ENCODE measurements at places on chromosomes 5 and 9.

GRCh38 chr5:169268019-169268418, 32.9 kb downstream of the SLIT3 start:
- no peak for DNase-seq

DNA sequence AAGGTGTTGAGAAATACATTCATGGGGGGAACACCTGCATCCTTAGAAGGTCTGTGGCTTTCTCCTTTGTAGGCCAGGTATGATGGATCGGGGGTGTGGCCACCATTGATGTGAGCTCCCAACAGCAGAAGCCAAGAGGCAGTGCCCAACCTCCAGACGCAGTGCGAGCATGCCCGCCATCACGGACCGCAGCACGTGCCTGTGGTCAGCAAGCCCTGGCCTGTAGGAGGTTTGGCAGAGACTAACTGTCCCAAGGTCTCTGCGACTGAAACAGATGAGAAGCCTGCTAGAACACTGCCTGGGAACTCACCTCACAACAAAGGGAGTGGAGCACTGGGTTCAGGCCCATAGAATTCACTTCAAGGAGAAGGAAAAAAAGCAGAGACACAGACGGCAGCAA, 31.9 kb upstream of the ZNF354A start:
- DNase-seq, result no peak

GRCh38 chr9:96655198-96655851, at the start of gene PRXL2C:
PRXL2C (minus strand) TSS chr9:96655317; CDS start chr9:96655281, 36 bp downstream.
- DNase-seq, result peak; percentile 80

GRCh38 chr5:38404667-38405276, 146.4 kb downstream of the EGFLAM start:
- no peak for DNase-seq

DNA sequence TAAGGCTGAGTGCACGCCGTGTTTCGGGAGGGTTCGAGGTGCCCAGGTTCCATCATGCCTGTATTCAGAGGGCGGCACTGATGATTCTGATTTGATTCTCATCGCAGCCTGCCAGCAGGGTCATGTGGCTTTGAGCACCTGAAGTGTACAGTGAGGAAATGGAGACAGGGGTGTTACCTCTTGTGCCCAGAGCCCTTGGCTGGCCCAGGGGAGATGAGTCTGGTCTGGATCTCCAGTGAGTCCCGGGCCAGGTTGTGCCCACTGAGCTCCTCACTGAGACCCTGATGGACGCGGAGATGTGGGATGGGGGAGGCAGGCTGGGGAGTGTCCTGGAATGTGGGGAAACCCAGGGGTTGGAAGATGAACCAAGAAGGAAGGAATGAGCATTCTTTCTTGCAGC, 54.7 kb downstream of the GADD45G start:
- no peak for DNase-seq

DNA sequence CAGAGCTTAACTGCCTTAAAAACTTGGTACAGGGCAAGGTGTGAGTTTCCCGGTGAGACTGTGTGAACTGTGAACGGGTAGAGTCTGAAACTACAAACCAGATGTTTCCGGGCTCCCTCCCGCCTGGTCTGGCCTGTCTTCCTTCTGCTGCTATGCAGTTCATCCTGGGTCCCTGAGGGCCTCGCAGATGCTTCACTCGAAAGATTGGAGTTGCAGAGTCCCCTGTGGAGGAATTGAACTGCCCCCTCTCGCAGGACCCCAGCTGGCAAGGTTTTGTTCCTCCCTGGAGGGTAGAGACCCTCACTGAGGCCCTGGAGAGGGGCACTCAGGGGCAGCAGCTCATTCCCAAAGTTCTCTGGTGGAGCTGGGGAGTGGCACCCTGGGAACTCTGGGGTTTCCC, 533 bp downstream of the DCANP1 start:
- DNase-seq, result no peak

DNA sequence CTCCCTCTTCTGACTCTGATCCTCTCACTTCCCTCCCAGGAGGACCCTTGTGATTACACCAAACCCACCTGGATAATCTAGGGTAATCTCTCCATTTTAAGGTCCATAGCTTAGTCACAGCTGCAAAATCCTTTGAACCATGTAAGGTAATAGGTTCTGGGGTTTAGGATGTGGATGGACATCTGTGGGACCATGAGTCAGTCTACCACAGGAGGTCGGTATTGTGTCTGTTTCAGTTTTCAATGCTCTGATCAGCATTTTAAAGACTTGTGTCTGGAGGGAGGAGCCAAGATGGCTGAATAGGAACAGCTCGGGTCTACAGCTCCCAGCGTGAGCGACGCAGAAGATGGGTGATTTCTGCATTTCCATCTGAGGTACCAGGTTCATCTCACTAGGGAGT, 112.6 kb downstream of the CAVIN4 start:
- DNase-seq, result no peak

- DNase-seq, result no peak
Measured at GRCh38 chr5:173016598-173017046, 33.1 kb downstream of the ATP6V0E1 start.

- DNase-seq, result no peak
Measured at GRCh38 chr9:113289091-113289490, 13.6 kb downstream of the PRPF4 start.

- no peak for DNase-seq
Measured at GRCh38 chr5:170155771-170156170, 50.1 kb downstream of the FOXI1 start.

GRCh38 chr5:37207802-37208201, 41.4 kb downstream of the CPLANE1 start:
- no peak for DNase-seq

- no peak for DNase-seq
Measured at GRCh38 chr9:111298111-111298510, 31.9 kb downstream of the OR2K2 start.

DNA sequence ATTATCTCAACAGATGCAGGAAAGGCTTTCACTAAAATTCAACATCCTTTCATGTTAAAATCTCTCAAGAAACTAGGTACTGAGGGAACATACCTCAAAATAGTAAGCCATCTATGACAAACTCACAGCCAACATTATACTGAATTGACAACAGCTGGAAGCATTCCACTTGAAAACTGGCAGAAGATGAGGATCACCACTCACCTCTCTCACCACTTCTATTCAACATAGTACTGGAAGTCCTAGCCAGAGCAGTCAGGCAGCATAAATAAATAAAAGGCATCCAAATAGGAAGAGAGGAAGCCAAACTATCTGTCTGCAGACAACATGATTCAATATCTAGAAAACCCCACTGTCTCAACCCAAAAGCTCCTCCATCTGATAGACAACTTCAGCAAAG, 203.6 kb upstream of the GRAMD2B start:
- no peak for DNase-seq

- no peak for DNase-seq
Measured at GRCh38 chr9:137192859-137193258, 4.4 kb downstream of the SSNA1 start.

DNA sequence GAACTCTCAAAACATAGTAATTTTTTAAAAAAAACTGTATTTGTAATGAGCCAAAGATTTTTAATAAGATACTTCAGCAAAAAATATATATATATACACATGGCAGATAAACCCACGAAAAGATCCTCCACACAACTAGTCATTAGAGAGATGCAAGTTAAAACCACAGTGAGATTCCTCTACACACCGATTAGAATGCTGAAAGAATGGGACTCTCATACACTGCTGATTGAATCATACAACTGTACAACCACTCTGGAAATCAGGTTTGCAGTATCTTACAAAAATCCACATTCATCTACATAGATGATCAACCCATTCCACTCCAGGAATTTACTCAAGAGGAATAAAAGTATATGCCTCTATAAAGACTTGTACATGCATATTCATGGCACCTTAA, 43.7 kb downstream of the RASEF start:
- DNase-seq, result no peak

DNA sequence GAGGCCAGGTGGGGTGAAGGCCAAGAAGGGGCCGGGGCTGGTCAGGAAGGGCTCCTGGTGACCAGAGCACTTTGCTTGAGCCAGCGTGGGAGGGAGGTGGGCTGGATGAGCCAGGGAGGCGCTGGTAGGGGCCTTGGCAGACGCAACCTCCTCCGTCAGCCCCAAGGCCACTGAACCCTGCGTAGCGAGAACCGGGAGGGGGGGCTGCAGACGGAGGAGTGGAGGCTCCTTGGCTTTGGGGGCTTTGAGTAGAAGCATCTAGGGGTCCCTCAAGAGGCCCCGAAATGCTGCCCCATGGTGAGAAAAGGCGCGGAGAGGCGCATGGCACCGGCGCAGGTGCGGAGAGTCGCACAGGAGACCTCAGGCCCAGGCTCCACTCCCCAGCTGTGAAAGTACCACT, 1888.0 kb upstream of the CDH9 start:
- DNase-seq, result no peak

GRCh38 chr5:102891175-102891574, 136.1 kb downstream of the PAM start:
- DNase-seq, result no peak

DNA sequence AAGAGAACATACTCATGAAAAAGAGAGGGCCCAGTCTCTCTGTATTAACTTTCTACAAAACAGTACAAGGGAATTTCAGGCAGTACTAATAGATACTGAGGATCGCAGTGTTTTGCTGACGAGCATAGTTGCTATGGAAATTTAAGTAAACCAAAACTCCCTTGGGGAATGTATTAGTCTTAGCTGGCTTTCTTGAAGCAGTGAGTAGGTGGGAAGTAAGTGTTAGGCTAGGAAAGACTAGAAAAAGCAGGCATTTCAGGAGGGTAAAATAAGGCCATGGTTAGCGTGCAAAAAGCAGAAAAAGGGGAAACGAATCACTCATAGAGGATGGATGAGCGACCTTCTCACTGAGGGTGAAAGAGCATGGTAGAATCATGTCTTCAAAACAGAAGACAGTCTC, 84.3 kb upstream of the ACTBL2 start:
- no peak for DNase-seq

GRCh38 chr5:59423021-59423420, 470.5 kb downstream of the PDE4D start:
- DNase-seq, result no peak

GRCh38 chr5:135356522-135357318, 42.3 kb downstream of the MACROH2A1 start:
- DNase-seq, result no peak

DNA sequence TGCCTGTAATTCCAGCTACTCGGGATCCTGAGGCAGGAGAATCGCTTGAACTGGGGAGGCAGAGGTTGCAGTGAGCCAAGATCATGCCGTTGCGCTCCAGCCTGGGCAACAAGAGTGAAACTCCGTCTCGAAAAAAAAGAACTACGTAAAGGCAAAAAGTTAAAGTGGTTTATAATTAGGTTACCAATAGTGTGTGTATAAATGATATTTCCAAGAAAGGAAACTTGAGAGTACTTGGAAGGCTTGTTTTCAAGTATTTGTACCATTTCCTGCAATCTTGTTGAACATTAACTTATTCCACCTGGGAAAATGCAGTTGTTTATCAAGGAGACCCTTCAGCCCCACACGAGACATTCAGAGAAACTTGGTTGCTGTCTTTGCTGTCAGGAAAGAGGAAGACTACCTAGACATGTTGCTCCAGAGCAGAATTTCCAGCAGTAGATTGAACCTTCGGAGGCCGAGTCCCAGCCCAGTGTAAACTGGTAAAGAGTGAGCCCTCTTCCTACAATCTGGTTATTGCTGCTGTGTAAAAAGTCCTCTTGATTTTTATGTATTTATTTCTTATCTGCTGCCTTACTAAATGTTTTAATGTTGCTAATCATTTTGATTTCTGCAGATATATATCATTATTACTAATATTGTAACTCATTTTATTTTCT, 30.1 kb downstream of the STXBP1 start:
- DNase-seq, result no peak

GRCh38 chr5:82265047-82265446, 13.1 kb downstream of the RPS23 start:
- DNase-seq, result no peak

DNA sequence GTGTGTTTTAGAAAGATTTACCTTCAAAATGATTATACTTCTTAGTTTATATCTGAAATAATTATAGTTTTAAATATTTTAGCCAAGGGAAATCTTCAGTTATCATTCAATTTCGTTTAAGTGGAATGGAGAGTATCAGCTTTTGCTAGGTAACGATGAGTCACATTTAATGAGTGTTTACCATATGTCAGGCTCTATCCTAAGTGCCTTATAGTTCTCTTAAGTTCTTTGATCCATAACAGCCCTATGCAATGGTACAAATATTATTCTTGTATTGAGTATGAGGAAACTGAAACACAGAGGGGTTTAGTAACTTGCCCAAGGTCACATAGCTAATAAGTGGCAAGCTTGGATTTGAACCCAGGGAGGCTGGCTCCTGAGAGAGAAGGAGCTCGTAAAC, 37.5 kb upstream of the SHB start:
- no peak for DNase-seq

All from CD4-positive, alpha-beta T cell treated with Interleukin-6 at 100 ng/mL for 8 hours (primary cell).